Airway epithelial cell (primary cell): ENCODE measurements at places on chromosomes 5 and 9. TPM values are rescaled to one million over a fixed set of nuclear protein-coding genes. Genes with fewer than 3 reads are reported as not detected.

The RELL2 gene
- 9.4 and 12.3 TPM in 2 replicates for total RNA-seq

The NACC2 gene
- total RNA-seq, result 12.0 and 14.8 TPM in 2 replicates

The PCDHB13 gene
- total RNA-seq, result 0.09 and 0.14 TPM in 2 replicates

The FIBCD1 gene
- 0.19 and 0.56 TPM in 2 replicates for total RNA-seq

The RNF183 gene
- 0.21 TPM in 1 of 2 replicates, not detected in the other for total RNA-seq

The THBS4 gene
- 0.19 and 0.42 TPM in 2 replicates for total RNA-seq

The SPATA6L gene
- 0.23 and 1.1 TPM in 2 replicates for total RNA-seq

The MLANA gene
- total RNA-seq, result not detected in 2 replicates
